ENCODE measurements at places on chromosomes 5 and 9.

- peak; percentile 81 for DNase-seq
Observed at GRCh38 chr5:143405063-143405848, 1.8 kb upstream of the NR3C1 start.

GRCh38 chr9:92266486-92266885 is 27.0 kb downstream of the IARS1 start:
- DNase-seq = no peak

DNA sequence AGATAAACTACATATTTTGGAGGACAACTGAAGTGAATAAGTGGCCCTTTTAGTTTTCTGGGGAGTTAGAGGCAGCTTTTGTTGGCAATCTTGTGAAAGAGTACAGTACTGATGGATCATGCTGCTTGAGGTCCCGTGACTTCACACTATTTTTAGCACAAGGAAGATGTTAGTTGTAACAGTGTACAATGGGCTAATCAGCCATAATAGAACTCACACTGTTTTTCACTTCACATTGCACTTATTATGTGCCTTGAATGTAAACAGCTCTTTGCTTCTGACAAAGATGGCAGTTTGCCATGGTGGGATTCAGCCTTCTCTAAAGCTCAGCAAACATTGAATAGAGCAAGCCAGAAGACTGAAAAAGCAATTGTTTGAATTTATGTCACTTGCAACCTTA is 176.7 kb upstream of the ZNF608 start:
- peak; percentile 17 for DNase-seq

DNA sequence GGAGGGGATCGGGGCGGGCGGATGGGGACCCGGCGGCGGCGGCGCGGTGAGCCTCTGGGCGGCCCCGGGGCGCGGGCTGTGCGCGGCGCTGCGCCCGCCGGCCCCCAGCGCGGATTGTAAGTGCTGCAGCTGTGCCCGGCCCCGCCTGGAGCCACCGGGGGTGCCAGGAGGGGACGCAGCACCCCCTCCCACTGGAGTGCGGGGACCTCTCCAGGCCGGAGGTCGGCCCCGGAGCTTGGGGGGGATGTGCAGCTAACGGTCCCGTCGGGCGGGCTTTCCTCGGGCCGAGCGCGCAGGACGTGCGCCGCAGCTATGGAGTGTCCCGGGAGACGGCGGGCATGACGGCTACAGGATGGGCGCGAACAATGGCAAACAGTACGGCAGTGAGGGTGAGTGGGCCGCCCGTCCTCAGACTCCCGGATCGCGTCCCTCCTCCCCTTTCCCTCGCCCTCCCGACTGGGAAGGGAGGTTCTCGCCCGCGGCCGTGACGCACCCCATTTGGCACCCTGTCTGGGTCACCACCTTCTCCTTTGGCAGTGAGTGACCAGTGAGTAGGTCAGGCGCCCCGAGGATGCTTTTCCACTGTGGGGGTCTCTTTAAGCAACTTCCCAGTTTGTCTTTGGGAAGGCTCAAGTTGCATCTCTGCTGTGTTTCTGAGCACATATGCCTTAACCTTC is 483 bp downstream of the FBXL7 start:
- DNase-seq = peak; percentile 26

GRCh38 chr5:90093751-90094485 is 315.6 kb downstream of the CETN3 start:
- no peak for DNase-seq

DNA sequence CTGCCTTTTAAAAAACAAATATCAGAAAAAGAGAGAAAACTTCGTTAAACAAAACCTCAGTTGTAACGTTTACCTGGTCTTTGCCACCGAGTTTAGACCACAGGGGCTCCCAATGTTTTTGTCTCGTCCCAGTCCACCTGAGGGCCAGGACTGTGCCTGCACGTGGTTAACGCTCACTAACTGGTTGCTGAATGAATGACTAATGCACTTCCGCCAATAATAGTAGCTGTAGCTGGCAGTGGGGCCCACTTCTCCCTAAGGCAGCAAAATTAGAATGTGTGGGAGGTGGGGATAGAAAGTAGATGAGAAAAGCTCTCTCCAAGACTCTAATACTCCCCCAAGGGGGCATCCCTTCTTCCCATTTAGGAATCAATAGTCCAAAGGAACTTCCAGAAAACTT is 29.1 kb upstream of the MED27 start:
- peak; percentile 19 for DNase-seq

- no peak for DNase-seq
Observed at GRCh38 chr9:20403346-20403745, 219.0 kb downstream of the MLLT3 start.

DNA sequence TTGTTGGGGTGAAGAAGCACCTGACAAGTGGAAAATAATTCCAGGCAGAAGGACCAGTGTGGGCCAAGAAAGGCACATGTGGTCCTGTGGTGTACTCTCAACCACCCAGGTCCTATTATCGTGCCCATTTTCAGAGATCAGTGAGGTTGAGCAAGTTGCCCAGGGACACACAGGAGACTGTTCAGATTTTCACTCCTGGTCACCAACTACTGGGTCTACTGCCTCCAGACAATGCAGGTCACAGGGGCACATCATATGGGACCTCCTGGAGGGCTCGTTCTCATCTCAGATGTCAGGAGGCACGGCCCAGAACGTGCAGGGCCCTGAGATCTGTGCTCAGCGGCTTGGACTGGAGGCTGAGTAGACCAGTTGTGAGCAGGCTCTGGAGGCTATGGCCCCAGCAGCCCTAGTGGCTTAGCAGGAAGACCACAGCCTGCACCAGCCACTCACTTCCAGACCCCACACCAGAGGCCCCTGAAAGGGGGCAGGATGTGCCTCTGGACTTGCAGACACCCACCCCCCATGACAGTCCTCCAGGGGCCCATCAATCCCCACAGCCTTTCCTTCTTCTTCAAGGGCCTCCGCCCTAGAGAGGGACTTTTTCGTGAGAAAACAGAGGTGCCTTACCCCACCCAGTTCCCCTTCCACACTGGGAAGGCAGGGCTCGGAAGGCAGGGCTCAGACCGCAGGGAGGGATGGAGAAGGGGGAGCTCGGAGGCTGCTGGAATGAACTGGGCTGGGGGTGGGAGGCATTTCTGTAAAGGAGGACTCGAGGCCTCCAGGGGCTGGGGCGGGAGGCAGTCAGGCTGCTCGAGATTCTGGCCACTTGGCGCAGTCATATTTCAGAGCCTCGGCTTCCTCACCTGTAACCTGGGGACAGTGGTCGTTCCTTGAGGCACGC is 82.7 kb upstream of the NEURL1B start:
- DNase-seq = no peak

DNA sequence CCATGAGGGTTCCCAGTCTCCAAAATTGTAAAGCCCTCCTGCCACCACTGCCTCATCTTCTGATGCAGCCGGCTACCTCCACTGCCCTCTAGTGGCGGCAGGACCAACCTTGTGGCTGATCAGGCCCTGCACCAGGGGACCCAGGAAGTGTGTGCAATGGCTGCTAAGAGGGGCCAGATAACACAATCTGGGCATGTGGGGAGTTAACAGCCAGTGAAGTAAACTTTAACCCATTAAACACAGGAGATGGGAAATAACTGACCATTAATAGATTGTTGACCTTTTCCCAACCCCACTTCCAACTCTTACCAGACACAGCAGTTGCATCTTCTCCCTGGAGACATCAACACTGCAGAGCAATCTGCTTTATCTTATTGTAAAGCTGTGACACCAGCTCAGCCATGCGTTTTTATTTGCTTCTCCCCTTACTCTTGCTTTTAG is 63.3 kb downstream of the FREM1 start:
- no peak for DNase-seq

DNA sequence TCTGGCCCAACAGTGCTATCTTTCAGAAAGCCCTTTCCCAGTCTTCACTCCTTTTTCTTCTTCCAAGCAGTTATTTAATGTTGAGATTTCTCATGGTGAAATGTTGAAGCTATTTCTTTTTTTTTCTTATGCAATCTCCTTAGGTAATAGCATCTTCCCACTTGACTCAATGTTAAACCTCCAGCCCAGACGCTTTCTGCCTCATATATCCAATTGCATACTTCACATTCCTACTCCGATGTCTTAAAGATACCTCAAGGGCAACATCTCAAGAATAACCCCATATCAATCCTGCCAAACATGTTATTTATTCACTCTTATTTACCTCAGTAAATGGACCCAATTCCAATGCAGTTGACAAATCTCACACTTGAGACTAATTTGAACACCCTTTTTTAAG is 187.3 kb downstream of the CDH12 start:
- no peak for DNase-seq

- DNase-seq = no peak
Observed at GRCh38 chr5:14560091-14560595, 21.4 kb upstream of the OTULINL start.

DNA sequence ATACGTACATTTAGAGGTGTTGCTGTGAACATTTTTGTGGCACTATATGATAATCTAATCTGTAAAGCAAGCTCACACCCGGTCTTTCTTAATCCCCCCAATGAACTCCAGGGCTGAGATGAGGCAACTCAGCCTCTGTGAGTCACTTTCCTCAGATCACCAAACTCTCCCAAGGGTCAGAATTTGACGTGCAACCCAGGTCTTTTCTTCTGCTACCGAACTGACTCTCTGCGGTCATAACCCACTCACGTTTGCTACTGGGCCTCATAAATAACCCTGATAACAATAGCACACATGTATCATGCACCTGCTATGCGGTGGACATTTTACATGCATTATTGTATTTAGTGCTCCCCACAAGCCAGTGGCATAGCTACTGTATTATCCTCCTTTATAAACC is 153.1 kb downstream of the DROSHA start:
- DNase-seq = no peak

- DNase-seq = no peak
Observed at GRCh38 chr9:121889990-121890563, 203.0 kb downstream of the TTLL11 start.

GRCh38 chr9:18595597-18595996 is 121.6 kb downstream of the ADAMTSL1 start:
- DNase-seq = no peak

- no peak for DNase-seq
Observed at GRCh38 chr9:93090091-93090655, 5.8 kb upstream of the CARD19 start.

Measured in occipital lobe (tissue), 3 donors.